ENCODE measurements at places on chromosomes 5 and 9.

DNA sequence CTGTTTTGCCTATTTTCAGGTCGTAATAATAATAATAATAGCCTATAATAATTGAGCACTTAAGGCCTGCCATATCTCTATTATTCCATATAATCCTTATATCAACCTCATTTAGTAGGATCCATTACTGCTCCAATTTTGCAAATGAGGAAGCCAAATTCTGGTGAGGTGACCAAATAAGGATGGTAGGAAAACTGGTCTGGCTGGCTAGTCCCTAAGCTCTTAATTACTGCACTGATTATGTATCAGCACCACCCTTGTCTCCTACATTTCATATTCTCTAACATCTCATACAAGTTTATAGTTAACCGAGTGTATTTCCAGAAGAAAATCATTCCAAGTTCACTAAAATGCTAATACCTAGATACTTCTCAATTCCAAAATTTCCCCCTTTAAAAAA lies 166.5 kb upstream of the RGMB start:
- DNase-seq, result no peak

GRCh38 chr5:67487862-67488261 lies 291.3 kb upstream of the CD180 start:
- DNase-seq, result no peak

- DNase-seq, result no peak
These were observed 69.9 kb downstream of the TLE1 start for GRCh38 chr9:81619353-81620001.

- DNase-seq, result no peak
These were observed 127.9 kb downstream of the NNT start for GRCh38 chr5:43730832-43731342.

- DNase-seq, result no peak
These were observed 29.7 kb downstream of the SHB start for GRCh38 chr9:38039090-38039906.

GRCh38 chr5:156764176-156764971 lies 85.7 kb upstream of the PPP1R2B start:
- no peak for DNase-seq

DNA sequence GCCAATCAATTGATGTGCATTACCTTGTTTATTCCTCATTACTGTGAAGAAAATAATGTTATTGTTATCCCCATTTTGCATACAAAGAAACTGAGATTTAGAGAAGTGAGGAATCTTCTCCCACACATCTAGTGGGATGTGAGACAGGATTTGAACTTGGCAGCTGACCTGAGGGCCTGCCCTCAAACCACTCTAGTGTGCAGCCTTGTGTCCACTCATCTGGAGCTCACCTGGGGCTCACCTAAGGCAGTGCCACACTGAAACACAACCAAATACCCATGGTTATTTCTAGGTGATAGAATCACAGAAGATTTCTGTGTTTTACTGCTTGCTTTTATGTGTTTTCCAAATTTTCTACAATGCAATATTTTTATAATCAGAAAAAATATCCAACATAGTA lies 94.7 kb upstream of the SAP30L start:
- no peak for DNase-seq

DNA sequence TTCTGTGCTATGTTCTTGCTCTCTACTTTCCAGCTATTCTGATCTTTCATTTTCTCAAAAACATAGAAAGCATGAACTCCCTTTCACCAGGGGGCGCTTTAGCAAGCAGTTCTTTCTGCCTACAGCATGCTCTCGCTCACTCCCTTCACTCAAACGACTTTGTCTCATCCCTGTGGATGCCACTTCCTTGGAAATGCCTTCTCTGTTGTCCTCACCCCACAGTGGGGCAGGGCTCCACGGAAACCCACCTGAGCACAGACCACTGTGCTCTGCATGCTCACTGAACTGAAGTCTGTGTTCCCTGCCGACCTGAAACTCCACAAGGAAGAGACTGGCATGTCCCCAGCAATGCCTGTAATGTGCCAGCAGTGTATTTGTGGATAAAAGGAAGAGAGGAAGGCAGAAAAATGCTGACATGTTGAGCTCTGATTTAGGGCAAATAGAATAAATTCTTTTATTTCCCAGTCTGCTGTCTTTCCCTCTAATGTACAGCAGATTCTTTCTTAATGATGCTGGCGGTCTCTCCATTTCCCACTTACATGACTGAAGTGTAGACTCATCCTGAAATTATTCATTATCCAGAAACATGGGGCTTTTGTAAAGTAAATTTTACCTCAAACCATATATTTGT lies 4.9 kb upstream of the ROR2 start:
- peak; percentile 14 for DNase-seq

DNA sequence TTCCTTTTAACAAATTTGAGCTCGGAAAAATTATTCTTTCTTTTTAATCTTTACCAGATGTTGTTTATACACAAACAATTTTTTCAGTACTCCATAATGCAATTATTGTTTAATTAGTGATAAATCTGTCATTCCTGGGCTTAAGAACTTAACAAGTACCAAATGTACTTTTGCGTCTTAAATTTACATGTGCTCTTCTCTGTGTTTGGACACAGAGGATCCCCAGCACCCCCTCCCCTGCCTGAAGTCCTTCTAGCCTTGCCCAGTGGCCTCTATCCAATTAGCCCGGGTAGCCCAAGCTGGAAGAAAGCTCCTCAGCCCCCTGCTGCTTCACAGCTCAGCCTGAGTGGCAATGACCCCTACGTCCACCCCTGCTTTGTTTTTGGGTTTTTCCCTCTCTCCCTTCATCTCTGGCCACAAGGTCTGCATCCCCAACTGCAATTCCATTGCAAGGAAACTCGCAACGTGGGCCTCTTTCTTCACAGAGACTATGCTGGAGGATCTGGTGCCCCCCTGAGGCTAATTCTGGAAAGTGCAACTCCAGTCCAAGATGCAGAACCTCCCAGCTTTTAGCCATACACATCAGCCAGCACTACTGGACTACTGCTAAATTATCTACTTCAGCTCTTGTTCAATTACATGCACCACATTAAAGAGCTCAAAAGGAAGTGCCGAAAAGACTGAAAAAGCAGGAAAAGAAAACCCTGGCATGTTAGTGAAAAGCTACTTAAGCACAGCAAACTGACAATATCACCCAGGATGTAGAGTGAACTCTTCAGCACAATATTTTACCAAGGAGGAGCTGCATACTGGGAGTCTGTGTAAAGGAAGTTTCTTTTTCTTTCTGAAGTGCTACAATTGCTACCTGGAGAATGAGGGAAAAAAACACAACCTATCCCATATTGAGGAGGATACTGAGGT lies 186.2 kb downstream of the FANCC start:
- DNase-seq, result peak; percentile 73

GRCh38 chr5:161400583-161400982 lies 145.9 kb downstream of the GABRB2 start:
- DNase-seq, result no peak

- DNase-seq, result peak; percentile 71
These were observed 9.3 kb downstream of the NACC2 start for GRCh38 chr9:136085815-136086212.

- DNase-seq, result no peak
These were observed 19.2 kb upstream of the TXNDC8 start for GRCh38 chr9:110356639-110357395.

DNA sequence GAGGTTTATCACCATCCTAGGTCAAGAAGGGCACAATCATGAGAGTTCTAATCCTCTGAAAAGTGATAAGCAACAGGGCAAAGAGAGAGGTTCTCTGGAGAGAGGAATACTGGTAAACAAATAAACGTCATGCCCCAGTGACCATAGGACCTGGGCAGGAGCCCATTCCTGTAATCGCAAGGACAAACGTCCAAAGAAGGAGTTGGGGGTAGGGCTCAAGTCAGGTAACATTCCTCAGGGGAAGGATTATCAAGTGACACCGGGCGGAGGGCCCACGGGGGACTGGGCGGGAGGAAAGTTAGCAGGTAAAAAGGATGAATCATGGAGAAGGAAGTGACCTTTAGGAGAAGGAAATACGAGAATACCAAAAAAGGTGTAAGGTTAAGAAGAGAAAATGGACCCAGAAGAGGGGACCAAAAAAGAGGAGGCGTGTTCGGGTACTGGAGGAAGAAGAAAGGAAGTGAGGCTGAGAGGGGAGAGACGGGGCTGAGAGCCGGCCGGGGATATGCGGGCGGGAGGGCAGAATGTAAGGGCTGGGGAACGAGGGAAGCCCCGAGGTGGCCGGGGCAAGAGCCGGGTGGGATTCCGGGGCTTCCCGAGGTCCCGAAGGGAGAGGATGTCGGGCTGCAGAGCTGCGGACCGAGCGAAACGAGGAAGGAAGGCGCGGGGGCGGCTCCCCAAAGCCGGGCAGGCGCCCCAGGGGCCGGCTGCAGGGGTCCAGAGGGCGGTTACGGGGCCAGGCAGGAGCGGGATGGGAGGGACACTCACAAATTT lies 583 bp downstream of the DIAPH1 start:
- DNase-seq, result no peak

DNA sequence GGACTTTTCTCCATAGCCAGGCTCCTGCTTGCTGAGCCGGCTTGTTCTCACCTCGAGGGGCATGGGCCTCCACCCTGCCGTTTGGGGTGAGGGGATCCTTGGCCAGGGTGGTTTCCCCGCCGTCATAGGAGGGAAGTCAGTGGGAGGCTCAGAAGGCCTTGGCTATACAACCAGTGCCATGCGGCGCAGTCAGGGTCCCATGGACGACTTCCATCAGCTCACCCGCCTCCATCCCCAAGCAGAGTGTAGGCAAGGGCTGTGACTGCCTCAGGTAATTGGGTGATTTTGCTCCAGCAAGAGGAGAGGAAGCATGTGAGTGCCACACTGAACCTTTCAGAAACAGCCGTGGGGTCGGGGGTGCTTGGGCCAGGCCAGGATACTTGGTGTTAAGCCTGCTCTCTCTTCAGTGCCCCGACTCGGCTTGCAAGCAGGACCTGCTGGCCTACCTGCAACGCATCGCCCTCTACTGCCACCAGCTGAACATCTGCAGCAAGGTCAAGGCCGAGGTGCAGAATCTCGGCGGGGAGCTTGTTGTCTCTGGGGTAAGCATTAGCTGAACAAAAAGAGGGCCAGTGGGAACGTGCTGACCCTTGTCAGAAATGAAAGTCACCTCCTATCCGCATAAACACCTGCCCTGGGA lies 57.2 kb upstream of the LRRTM2 start:
- no peak for DNase-seq

GRCh38 chr5:123803359-123803758 lies 291.4 kb downstream of the CSNK1G3 start:
- no peak for DNase-seq

- no peak for DNase-seq
These were observed 487.9 kb upstream of the DMAC1 start for GRCh38 chr9:8287501-8287900.

DNA sequence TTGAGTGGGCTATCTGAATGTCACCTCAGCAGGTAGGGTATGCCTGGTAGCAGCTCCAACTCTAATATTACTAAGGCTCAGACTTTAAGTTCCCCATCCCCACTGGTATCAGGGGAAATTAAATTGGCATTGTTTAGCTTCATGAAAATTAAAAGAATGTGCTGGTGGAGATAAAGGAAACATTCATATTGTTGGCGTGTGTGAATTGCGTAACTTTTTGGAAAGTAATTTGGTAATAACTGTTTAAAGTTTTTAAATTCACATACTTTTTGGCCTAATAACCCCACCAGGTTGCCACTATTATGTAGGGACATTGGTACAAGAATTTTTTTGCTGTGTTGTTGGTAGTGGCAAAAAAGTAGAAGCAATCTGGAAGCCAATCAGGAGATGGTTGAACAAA lies 29.4 kb downstream of the TNPO1 start:
- no peak for DNase-seq

DNA sequence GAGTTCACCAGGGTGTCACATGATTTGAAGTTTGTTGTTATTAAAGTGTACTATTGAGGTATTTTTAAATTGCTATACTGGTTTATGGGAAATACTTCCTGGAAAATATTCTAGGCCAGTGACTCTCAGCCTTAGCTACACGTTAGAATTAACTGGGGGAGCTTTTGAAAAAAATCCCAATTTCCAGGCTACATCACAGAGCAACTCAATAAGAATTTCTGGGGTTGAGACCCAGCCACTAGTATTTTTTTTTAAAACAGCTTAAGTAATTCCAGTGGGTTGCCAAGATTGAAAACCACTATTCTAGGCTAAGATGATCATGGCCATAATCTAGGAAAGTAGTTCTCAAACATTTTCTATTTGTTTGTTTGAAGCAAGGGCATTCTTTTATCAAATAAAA lies 142.9 kb upstream of the GRIA1 start:
- no peak for DNase-seq

DNA sequence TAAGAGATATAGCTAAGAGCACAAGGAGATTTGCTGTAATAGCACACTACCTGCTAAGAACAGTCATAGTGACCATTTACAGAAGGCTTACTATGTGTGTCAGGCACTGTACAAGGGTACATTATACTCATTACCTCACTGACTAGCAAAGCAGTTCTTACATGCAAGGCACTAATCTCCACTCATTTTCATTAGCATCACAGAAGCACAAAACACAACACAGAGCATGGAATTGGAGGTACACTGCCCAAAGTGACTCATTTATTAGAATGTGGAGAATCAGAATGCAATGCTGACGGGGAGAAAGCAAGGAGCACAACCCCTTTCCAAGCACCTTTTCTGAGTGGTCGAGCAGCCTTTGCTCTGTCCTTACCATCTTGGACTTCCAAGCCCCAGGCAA lies 169.7 kb downstream of the ENTREP1 start:
- DNase-seq, result no peak

DNA sequence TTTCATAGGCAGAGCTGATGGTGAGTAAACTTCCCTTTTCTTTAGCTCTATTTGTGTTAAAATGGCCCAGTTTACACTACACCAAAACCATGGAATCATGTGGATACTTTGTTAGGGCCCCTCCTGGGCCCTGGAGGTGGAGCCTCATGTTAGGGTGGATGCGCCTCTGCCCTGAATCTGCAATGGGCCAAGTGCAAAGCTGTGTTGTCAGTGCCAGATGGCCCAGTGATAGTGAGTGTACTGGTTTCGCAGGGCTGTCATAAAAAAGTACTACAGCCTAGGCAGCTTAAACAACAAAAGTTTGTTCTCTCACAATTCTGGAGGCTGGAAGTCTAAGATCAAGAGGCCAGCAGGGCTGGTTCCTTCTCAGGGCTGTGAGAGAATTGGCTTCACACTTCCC lies 64.8 kb downstream of the HSPA4 start:
- DNase-seq, result no peak

DNA sequence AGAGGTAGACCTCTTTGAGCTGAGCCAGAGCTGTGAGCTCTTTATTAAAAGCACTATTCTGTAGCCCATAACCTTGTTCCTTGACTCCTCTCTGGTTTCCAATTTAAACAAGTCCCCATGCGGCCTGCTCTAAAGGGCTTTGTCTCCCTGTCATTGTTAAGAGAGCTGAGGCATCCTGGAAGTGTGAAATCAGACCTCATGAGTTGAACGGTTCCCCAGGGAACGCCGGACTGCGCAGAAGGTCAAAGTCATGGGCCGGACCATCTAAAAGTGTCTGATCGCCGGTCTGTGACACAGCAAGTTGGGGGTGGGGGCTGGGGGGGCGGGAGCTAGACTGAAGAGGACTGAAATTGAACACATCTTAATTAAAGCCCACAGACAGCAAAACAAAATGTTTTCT lies 265.8 kb downstream of the SLF1 start:
- DNase-seq, result no peak

- no peak for DNase-seq
These were observed 1.3 kb downstream of the MAT2B start for GRCh38 chr5:163506726-163507125.

- no peak for DNase-seq
These were observed 22.1 kb downstream of the FAM163B start for GRCh38 chr9:133587051-133587450.

GRCh38 chr5:180975338-180975737 lies 13.3 kb upstream of the BTNL3 start:
- no peak for DNase-seq

Data from anterior cingulate cortex (tissue), 58 donors.